Colonic mucosa (tissue), 4 donors: ENCODE measurements at places on chromosomes 1 and 21. TPM values are rescaled to one million over a fixed set of nuclear protein-coding genes. Genes with fewer than 3 reads are reported as not detected.

PIK3CD gene
- 3.5 TPM for total RNA-seq

PLCH2 gene
- 2.0 TPM for total RNA-seq

OR2T11 gene
- not detected for total RNA-seq

COL6A2 gene
- 55.7 TPM for total RNA-seq

SLC9C2 gene
- total RNA-seq = not detected

GBP5 gene
- 1.3 TPM for total RNA-seq

THEM4 gene
- total RNA-seq = 7.7 TPM

TPTE gene
- not detected for total RNA-seq

C2CD2 gene
- total RNA-seq = 16.1 TPM

CYYR1 gene
- 1.6 TPM for total RNA-seq

PLD5 gene
- total RNA-seq = not detected

SPRR1B gene
- not detected for total RNA-seq

WNT9A gene
- total RNA-seq = 2.6 TPM

KRTAP12-4 gene
- not detected for total RNA-seq

FABP3 gene
- total RNA-seq = 2.8 TPM

LEFTY2 gene
- 0.12 TPM for total RNA-seq

SLFNL1 gene
- 0.27 TPM for total RNA-seq

FAM151A gene
- total RNA-seq = 0.66 TPM

BTG3 gene
- total RNA-seq = 31.1 TPM

GBP7 gene
- total RNA-seq = not detected

C2CD4D gene
- 1.6 TPM for total RNA-seq

CD1E gene
- total RNA-seq = not detected

ENAH gene
- 63.7 TPM for total RNA-seq

CLEC20A gene
- not detected for total RNA-seq

ANGPTL3 gene
- total RNA-seq = 0.12 TPM

CCDC185 gene
- not detected for total RNA-seq

RNU1-1 gene
- 2,517 TPM for total RNA-seq

RGS18 gene
- total RNA-seq = 0.42 TPM

CLDN17 gene
- not detected for total RNA-seq

ZNF644 gene
- 66.2 TPM for total RNA-seq

PWP2 gene
- total RNA-seq = 3.1 TPM

SLAMF8 gene
- 1.9 TPM for total RNA-seq

TARS2 gene
- total RNA-seq = 19.1 TPM

TMEM269 gene
- not detected for total RNA-seq

SLC37A1 gene
- total RNA-seq = 98.5 TPM

HSPB7 gene
- 1.1 TPM for total RNA-seq

TMPRSS15 gene
- total RNA-seq = not detected

MACO1 gene
- total RNA-seq = 28.2 TPM

IRF6 gene
- 133 TPM for total RNA-seq

TENT5C gene
- total RNA-seq = 40.7 TPM
